Chondrocyte (in vitro differentiated cells): ENCODE measurements at places on chromosomes 12 and 14.
A peak's percentile ranks its signal among the peaks of the same experiment; 100 is the strongest.

DNA sequence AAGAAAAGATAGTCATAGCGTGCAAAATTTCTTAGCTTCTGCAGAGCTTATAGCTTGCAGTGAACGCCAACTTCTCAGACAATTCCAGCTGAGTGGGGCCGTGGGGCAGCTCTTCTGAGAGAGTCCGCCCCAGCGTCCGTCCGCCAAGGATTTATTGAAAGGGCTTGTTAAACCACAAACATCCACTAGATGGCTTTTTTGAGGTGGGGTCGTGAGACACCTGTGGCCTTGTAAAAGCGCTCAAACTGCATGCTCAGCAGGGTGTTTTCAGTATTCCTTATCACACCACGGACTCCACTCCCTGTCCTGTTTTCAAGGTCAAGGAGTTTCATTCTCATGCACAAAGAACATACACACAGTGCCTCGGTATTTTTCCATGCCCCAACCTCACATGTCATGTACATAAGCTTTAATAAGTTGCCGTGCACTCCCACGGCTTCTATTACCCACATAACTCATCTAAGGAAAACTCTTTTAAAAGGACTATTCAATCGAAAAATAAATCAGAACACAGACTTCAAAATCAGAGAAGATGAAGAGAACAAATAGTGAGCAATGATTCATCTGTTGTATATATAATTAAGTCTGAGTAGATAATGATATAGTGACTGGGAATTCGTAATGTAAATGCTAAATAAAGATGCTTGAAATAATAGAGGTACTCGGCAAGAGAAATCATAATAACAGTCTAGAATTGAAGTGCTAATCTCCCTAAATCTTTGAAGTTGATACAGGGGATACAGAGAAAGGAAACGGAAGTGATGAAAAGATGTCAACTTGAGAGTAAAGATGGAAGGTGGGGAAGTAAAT is 46.7 kb downstream of the WBP11 start:
- no peak for DNase-seq

DNA sequence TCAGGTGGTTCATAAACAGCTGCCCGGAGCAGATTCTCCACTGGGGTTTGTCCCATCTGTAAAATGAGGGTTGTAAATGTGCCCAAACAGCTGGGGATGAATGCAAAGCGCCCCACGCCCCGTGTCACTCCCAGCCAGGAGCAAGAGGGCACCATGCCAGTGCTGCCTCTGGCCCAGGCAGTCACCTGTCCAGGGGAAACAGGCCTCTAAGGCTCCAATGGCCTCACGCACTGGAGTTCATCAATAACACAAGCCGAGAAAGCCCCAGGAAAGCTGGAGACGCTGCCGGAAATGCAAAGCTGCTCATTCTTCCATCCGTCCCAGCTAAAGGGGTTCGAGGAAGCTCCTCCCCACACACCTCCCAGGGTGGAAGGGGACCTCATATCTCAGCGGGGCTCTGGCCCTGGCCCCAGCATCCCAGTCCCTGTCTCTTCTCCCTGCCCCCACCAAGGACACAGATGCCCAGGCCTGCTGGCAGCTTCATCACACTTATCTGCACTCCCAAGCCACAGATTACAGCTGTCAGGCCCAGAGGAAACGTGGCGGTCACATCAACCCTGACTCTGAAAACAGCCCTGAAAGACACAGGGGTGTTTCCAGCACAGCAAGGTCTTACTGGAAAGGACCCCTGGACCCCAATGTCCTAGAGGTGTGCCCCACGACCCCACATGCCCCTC is 21.5 kb downstream of the SCARB1 start:
- DNase-seq, result no peak

DNA sequence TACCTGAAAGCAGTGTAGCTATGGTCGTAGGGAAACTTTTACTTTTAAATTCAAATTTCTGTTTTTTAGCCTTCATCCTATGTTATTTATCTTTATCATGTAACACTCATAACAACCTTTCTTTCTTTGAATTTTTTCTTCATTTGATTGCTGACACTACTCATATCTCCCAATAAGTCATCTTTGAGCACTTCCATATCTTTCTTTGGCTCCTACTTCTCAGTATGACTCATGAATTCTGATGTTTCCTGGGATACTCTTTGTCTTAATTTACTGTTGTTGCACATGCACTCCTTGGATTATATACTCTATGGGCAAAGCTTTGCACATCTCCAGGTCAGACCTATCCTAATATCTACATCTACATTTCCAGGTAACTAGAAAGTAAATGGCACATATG is 18.1 kb upstream of the IAPP start:
- no peak for DNase-seq

- no peak for DNase-seq
Observed at GRCh38 chr12:48329199-48329939, 21.4 kb downstream of the ZNF641 start.

DNA sequence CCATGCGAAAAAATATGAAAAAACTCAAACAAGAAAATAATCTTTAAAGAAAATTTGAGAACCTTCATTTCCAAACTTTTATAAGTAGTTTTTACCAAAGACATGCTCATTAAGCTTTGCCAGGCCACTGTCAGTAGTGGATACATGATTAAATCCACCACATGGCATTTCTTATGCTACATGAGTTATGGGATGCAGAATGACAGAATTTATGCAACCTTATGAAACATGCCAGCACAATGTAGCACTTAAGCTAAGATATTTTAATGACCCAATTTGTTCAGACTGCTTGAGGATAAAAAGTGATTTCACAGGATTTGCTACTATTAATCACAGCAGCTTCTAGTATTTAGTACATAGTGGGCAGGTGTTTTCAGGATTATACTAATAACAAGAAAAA is 123.3 kb downstream of the ATP23 start:
- no peak for DNase-seq

DNA sequence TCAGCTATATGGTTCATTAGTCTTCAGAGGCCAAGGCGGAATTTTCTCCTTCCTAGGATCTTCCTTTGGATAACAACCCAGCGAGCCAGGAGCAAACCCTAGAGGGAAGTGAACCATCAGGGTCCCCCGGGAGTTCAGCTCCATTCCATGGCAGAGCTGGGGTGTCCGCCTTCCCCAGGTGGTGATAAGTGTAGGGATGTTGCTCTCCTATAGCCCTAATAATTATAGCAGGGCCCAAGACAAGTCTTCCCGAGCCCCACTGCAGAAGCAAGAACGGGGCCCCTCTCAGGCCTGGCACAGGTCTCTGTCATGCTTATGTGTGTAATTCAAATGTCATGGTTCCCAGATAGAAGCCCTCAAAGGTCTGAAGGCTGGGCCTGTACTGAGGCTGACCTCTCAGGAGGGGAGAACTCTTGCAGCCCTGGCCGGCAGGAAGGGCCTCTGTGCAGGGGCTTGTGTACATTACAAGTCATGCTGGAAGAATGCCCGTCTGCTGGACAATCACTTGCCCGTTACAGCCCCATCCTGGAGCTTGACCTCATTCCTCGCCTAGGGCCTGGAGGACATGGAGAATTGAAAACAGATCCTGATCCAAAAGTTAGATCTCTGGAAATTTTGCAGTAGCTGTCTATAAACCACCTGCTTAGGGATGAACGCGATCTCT is 17.3 kb downstream of the LRTM2 start:
- DNase-seq, result peak; percentile 50

- DNase-seq, result no peak
Observed at GRCh38 chr14:63659726-63660125, 18.1 kb upstream of the WDR89 start.

DNA sequence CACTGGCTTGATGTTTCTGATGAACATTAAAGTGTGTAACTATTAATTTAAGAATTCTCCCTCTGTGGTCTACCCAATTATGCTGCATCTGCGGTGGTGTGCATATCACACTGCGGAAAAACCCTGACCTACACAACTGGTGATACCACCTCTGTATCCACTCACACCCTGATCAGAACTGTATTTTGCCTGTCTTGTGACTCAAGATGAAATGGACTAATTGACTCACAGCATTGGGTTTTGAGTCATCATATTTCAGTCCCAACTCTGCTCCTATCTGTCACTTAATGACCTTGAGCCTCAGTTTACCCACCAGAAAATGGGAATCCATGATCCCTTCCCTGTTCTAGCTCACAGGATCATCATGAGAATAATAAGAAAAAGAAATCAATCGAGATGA is 65.6 kb downstream of the NUAK1 start:
- no peak for DNase-seq

DNA sequence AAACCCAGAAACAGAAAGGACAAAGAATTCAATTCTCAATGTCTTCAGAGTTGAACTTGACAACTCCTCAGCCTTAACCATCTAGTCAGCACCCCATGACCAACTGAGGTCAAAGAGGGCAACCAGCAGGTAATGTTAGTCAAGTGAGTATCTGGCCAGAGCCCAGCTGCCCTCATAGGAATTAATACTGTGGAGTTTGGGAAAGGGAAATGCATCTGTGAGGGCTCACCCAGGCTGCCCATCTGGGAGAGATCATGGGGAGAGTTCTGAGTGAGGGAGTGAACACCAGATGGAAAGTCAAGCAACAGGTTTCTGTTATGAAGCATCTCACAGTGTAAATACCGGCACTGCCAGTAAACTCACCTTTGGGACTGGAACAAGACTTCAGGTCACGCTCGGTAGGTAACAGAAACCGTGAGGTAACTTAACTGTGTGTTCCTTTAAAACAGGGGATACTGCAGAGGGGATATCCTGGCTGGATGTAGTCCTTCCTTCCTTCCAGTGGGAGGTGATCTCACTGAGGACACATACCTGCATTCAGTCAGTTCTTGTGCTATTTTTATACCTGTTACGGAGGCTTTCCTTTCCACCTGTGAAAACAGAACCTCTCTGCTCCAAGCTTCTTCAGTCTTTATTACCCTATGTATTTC is 94.4 kb downstream of the DAD1 start:
- DNase-seq, result no peak

GRCh38 chr14:45065956-45066355 is 18.0 kb upstream of the PRPF39 start:
- no peak for DNase-seq

DNA sequence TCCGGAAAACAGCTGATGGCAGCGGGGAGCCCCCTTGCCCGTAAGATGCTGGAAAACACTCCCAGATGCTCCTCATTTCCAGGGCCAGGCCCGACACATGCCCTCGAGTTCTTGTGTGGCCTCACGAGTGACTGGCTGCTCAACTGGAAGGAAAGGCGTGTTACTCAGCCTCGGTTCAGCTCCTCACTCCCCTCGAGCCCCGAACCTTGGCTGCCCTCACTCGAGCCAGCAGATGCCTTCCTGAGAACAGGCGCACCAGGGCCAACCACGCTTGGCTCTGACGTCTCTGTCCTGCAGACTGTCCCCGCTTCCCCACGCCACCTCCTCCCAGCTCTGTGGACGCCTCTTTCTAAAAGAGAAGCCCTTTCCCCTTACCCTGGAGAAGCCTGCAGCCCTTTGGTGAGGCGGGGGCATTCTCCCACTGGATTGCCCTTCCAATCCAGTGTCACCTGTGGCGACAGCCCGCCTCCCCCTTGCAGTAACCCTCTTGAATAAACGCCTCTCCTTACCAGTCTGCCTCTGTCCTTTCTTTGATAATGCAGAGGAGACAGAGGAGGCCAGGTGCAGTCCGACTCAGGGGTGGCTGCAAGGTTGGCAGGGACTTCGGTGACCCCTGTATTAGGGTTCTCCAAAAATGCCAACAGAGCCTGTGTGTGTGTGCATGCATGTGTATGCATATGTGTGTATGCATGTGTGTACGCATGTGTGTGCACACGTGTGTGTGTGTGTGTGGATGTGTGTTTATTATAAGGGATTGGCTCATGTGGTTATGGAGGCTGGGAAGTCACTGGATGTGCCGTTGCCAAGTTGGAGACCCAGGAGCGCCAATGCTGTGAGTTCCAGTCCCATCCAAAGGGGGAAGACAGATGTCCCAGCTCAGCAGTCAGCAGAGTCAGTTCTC is 166.3 kb downstream of the KIF26A start:
- DNase-seq, result peak; percentile 73

DNA sequence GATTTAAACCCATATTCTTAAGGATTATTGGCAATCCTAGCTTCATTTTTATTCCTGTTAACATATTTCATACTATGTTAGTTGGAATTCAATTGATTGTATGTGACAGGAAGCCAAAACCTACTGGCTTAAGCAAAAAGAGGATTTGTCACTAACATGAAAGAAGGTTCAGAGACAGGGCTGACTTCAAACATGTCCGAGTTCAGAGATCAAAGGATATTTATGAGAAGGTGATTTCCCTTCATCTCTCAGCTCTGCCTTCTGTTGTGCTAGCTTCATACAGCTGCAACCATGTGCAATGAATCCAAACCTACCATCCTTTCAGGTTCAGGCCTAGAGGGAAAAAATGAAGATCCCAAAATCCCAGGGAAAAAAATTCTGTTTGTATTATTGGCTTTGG is 349.7 kb downstream of the ATP23 start:
- no peak for DNase-seq

GRCh38 chr12:21934173-21934572 is 7.1 kb downstream of the ABCC9 start:
- DNase-seq, result no peak
